ENCODE measurements at places on chromosomes 7 and 10.

DNA sequence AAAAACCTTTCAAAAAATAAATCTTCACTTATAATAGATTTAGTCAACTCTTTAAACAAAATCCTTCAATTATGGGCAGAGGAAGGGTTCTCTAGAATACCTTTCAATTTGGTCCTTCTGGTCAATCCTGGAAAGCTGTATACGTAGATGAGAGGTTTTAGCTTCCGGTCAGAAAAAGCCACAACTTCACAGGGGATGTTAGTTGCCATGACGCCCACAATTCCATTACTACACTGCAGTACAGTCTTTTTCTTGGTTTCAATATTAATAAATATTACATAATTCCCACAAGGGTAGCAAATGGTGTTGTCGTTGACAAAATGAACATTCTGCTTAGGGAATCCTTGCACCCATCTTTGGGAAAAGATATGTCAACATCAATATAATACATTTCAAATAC is 1.7 kb downstream of the CFAP43 start:
- DNase-seq = no peak

DNA sequence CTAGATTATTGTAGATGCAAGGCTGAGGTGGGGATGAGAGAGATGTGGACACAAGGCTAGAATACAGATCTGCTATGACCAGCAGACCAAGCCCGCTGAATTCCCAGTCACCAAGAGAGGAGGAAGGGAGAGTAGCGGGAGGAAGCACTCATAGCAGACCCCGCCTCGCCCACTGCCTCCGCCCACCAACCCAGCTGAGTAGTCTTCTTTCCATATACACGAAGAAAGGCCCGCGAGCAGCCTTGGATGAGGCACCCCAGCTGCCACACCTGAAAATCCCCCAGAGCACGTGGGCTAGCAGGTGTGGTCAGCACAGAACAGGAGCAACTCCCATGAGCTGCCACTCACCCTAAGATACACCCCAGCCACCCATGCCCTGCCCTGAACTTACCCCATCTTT is 7.9 kb upstream of the H2BK1 start:
- DNase-seq = no peak

DNA sequence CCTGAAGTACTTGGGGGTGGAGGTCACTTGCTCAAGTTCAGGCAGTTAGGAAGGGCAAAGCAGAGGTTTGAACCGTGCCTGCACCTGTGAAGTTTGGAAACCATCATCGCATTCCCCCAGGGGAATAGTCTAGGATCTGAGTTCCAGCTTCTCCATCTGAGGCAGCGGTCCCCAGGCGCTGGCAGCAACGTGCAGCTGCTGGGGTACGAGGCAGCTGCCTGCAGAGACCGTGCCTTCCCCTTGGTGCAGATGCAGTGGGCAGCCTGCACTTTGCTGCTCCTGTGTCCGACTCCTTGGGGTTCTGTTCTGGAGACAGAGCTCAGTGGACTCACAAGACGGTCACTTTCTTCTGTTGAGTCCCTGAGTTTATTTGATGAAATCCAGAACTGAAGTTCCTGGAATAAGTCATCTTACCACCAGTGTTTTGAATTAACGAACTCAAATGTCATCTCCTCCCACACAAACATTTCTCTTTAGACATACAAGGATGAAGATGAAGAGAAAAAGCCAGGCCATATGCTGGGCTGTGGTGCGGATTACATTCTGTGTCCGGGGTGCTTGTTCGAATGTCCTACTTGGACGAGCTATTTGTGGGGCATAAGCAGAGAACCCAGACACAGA is 19.9 kb upstream of the GIMAP8 start:
- DNase-seq = no peak

DNA sequence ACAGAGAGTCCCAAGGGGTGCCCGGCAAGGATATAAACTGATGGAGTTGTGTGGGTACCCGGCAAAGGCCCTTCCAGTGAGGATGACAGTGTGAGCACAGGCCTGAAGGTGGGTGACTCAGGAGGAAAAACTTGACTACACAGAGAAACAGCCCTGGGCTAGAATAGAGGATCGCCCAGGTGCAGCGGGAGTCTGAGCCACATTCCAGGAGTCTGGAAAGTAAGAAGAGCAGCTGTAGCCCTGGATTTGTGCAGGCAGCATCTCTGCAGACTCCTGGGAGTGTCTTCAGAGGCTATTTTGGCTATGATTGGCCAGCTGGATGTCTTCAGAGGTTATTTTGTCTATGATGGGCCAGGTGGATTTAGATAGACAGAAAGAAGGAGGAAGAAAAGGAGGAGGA is 367.6 kb upstream of the MKI67 start:
- DNase-seq = no peak

GRCh38 chr7:33195264-33195663 is 65.9 kb downstream of the BBS9 start:
- no peak for DNase-seq

- no peak for DNase-seq
Observed at GRCh38 chr7:45145881-45146280, 11.7 kb upstream of the RAMP3 start.

GRCh38 chr10:4691301-4691700 is 134.7 kb upstream of the AKR1E2 start:
- no peak for DNase-seq
